ENCODE measurements at places on chromosomes 2 and 18. TPM values are rescaled to one million over a fixed set of nuclear protein-coding genes. Genes with fewer than 3 reads are reported as not detected.

Gene NR4A2
- polyA plus RNA-seq: 4.2 TPM

Gene TAF4B
- 3.2 TPM for polyA plus RNA-seq

Gene NOTO
- polyA plus RNA-seq: 0.04 TPM

Gene C18orf63
- polyA plus RNA-seq: not detected

Gene C2orf66
- polyA plus RNA-seq: 0.41 TPM

Gene UBR3
- polyA plus RNA-seq: 39.1 TPM
